Fibroblast of skin of left biceps (primary cell): ENCODE measurements at places on chromosomes 4 and X.

- no peak for DNase-seq
Measured at GRCh38 chrX:29488919-29489318, 726.4 kb upstream of the MAGEB2 start.

DNA sequence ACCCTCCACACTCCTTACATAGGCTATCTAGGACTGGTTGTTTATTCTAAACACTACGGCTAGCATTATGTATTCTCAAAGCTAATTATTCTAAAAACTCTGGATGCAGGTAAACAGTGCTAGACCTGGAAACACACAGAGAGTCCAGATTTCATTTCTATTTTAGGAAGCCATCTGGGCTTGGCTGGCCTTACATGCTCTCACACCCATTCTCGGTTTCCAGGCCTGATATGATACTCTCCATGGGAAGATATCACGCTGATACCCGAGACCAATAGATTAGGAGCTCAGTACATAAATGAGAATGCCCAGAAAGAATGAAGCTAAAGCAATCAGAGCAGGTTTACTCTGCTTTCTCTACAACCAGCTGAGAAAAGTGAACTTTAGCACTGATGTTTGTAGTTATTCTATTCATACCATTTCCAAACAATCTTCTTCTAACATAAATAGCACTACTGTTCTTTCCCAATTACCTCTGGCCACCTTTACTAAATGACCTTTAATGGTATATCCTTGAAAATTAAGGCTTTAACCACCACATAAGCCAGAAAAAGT, 973.3 kb downstream of the PCDH18 start:
- no peak for DNase-seq

- DNase-seq = no peak
Measured at GRCh38 chrX:129013574-129013973, 509.7 kb downstream of the SMARCA1 start.

- DNase-seq = no peak
Measured at GRCh38 chr4:4247696-4248028, 361 bp downstream of the TMEM128 start.

- no peak for DNase-seq
Measured at GRCh38 chr4:2044542-2045517, 14.3 kb upstream of the NAT8L start.

DNA sequence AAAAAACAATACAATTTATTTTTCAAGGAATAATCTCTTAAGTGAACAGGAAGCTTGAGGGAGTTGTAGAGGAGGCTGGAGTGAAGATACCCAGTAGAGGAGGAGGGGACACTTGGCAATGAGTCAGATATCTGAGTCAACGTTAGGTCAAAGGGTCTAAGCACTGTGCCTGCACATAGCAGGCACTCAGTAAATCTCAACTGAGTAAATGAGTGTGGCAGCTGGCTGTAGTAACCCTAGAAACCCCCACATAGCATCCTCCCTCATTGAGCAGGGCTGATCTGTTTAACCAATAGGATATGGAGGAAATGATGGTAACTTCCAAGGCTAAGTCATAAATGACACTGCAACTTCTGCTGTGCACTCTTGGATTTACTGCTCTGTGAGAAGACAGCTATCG, 186.0 kb upstream of the FAM241A start:
- DNase-seq = no peak

DNA sequence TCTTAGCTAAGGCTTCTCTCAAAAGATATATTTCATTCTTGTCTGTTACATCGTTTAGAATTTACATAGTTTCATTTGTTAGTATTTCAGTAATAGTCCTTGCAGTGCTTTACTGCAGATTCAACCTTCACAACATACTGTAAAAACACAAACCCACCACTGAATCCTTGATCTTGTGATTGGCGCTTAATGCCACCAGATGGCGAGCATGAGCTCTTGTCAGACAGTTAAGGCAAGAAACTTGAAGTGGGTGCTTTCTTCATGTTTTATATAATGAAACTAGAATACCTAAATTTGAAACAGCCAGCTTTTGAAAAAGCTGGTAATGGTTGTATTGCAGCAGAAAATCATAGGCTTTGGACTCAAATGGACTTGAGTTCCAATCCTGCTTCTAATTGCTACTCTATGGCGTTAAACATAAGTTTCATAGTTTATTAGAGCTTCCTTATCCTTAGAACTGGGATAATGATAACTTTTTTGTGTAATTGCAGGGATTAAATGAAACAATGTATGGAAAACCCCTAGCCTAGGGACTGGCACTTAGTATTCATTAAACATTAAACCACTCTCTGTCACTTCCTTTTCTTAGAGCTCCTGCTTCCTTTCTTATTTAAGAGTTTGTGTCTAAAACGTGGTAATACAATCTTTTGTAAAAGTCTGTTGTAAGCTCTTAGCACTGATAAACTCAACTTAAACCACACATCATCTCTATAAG, 95.1 kb downstream of the USP9X start:
- peak; percentile 2 for DNase-seq

DNA sequence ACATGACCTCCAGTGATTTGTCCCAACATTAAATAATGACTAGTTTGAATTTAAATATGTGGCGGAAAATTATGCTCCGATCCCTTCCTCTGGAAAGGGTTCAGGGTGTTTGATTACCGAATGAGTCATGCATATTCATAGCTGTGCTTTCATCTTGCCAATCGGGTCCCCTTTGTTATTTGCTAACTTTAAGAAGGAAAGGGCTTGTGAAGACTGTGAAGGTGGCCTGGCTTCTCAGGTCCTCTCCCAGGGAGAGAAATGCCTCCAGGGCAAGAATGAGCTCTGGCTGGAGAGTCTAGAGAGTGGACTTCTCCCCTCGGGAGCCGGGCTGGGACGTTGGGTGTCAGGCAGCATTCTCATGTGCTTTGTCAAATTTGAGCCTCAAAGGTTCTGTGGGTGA, 155.5 kb upstream of the PSAPL1 start:
- DNase-seq = no peak

- no peak for DNase-seq
Measured at GRCh38 chr4:20895988-20896387, 195.7 kb downstream of the PACRGL start.

- DNase-seq = peak; percentile 1
Measured at GRCh38 chr4:153962311-153963039, 173.6 kb upstream of the SFRP2 start.

GRCh38 chrX:153370293-153371055, 30.7 kb downstream of the PNMA6E start:
- DNase-seq = no peak

DNA sequence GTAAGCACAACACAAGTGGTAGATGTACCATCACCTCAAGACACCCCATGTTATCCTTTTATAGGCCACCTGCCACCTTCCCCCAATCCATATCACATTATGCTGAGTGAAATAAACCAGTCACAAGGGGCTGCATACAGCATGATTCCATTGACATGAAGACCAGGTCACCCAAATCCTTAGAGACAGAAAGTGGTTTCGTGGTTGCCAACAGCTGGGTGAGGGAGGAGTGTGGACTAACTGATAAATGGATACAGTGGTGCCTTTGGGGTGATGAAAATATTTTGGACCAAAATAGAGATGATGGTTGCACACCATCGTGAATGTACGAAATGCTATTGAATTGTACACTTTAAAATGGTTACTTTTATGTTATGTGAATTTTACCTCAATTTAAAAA, 65.7 kb upstream of the DMD start:
- DNase-seq = no peak

GRCh38 chr4:26568446-26568994, 15.4 kb upstream of the TBC1D19 start:
- DNase-seq = peak; percentile 66

- DNase-seq = no peak
Measured at GRCh38 chr4:129446074-129446473, 350.1 kb downstream of the C4orf33 start.

DNA sequence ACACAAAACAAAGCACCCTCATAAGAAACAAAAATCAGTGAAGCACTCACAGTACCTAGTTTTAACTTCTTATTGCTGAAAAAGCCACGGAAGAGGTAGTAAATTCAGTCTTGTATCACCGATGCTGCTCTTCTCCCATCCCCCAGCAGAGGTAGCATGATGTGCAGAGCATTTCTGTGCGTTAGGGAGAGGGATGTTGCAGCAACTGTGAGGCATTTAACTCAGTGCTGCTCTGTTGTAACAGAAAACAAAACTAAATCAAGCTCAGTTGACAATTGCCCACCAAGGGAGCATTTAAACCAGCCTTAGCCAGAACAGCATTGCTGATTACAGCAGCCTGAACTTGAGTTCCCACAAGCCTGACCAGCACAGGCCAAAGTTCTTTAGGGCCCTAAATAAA, 1279.7 kb upstream of the ADGRL3 start:
- no peak for DNase-seq

DNA sequence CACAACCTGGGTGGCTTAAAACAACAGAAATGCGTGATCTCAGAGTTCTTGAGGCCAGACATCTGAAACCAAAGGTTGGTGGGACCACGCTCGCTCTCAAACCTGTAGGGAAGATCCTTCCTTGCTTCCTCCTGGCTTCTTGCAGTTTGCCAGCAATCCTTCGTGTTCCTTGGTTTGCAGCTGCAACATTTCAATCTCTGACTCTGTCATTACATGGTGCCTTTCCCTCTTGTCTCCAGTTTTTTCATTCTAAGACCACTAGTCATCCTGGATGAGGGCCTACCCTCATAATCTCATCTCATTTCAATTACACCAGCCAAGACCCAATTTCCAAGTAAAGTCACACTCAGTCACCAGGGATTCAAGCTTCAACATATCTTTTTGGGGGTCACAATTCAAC, 388.0 kb downstream of the GPM6A start:
- DNase-seq = no peak

DNA sequence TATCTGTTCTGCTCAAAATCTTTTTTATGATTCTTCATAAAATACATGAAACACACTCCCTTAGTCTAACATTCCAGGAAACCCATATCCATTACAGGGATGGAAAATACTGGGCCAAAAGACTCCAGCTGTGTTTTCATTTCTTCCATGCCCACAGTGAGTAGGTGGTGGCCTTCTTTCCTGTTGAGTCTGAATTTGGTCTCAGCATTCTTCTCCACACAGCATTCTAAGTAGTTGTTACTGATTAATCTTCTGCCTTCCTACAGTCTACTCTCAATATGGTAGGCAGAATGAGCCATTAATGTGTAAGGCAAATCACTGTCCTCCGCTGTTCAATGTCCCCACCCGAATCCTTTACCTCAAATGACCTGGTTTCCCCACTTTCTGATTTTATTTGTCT, 370.6 kb upstream of the RPS6KA3 start:
- no peak for DNase-seq

DNA sequence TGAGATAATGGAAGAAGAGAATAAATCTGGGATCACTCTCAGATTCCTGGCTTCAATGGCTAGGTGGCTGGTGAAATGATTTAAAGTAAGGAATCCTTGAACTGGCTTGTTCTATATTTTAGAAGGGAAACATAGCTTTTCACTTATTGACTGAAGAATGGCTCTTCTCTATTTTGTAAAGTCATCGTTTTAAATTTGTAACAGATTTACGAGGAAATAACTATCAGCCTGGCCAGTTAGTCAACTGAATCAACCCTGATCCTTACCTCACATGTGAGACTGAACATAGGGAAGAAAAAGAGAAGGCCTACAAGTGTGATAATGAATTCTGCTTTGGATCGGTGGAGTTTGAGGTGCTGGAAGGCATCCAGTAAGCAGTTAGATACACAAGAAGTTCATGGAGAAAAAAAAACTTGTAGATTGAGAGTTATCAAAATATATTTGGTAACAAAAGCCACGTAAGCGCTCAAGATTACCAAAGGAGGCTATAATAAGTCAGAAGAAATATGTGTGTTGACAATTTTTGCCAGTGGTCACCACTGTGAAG, 12.0 kb downstream of the AREG start:
- DNase-seq = no peak

- no peak for DNase-seq
Measured at GRCh38 chrX:81537723-81538122, 335.8 kb downstream of the SH3BGRL start.

DNA sequence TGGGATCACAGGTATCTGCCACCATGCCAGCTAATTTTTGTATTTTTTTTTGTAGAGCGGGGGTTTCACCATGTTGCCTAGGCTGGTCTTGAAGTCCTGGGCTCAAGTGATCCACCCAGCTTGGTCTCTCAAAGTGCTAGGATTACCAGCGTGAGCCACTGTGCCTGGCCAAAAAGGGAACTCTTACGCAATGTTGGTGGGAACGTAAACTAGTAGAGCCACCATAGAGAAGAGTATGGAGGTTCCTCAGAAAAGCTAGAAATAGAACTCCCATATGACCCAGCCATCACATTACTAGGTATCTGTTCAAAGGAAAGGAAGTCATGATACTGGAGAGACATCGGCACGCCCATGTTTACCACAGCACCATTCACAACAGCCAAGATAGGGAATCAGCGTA, 85.9 kb downstream of the PRKX start:
- no peak for DNase-seq
